ENCODE measurements at places on chromosomes 4 and X.

GRCh38 chr4:16136827-16137226, 53.0 kb upstream of the PROM1 start:
- no peak for DNase-seq

DNA sequence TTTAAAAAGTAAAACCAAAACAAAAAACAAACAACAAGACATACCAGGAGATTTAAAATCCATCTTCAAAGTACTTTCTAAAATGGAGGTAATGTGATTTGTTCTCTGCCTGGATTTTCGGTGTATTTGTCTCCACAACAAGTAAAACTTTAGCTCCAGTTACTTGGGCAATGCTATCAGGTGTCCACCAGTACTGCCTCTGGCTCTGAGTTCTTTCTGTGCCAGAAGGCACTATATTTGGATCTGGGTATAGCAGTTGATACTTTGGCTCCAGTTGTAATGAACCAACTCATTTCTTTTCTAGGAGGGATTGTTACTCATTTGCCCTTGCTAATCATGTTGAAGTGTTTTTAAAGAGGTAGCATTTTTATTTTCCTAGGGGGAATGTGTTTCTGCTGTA, 9.5 kb upstream of the PDLIM5 start:
- DNase-seq, result no peak

- no peak for DNase-seq
Measured at GRCh38 chr4:3396600-3396999, 45.2 kb upstream of the HGFAC start.

- DNase-seq, result no peak
Measured at GRCh38 chr4:182276210-182277109, 33.3 kb downstream of the TENM3 start.

- no peak for DNase-seq
Measured at GRCh38 chr4:5019274-5019673, at the start of gene CYTL1. TSS of gene CYTL1 (minus strand) at chr4:5019458. CDS start at chr4:5019445, 13 bp downstream.

- DNase-seq, result no peak
Measured at GRCh38 chr4:88813013-88813412, 115.4 kb upstream of the NAP1L5 start.

All from CD8-positive, alpha-beta memory T cell (primary cell).